ENCODE measurements at places on chromosomes 4 and X.

DNA sequence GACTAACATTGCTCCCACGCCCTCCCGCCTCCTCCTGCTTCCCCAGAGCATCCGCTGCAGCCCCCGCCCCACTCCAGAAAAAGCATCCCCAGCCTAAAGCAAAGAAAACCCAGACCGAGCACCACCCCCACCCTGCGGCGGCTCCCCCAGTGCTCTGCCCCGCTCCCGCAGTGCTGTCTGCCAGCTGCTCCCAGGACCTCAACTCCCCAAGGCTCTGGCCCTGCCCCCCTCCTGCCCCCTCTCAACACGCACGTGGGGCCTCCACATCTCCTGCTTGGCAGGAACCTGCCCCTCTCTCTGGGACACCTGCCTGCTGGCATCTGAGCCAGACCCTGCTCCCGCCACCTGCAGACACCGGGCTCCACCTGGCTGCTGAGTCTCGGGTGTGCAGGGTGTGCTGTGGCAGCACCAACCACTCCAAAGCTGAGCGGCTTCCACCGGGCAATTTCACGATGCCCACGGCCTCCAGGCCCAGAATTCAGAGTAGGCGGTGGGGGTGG, 79.4 kb downstream of the FAM53A start:
- no peak for DNase-seq

DNA sequence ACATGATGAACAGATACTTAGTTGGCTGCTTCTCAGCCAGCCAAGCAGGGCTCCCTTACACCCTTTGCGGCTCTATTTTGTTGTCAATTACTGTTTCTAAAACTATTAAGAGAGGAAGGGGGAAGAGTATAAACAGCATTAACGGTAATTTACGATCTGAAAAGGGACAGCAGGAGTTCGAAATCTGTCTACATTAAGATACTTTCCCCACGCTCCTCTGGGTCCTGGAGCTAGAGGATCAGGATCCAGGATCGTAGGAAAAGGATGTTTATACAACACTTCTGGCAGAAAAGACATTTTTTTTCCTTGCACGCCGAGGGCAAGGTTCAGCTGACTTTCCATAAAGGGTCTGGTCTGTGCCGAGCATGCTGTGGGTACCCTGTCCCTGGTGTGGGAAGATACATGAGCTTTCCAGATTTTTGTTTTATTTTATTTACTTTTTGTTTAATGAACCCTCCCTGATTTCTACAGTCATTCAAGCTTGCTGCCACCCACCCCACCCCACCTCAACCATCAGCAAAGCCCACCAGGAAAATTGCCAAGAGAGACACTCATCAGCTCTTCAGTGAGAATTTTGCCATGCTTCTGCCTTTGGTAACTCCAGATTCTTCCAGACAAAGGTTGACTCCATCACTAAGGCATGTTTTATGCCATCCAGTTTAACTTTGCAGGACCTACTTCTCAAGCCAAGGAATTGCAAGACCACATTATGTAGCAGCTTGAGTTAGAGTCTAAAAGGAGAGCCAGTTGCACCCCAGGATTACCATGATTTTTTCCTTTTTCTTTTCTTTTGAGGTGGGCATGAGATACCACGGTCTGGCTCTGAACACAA, 188.1 kb downstream of the QDPR start:
- no peak for DNase-seq

- no peak for DNase-seq
These were observed 513.8 kb upstream of the FAM241A start for GRCh38 chr4:111631215-111631999.

GRCh38 chrX:97102938-97103337, 219.2 kb downstream of the RPA4 start:
- no peak for DNase-seq

- peak; percentile 14 for DNase-seq
These were observed 1754.1 kb downstream of the C4orf33 start for GRCh38 chr4:130850019-130850524.

- DNase-seq, result no peak
These were observed 7.6 kb downstream of the SLC2A9 start for GRCh38 chr4:10013722-10014121.

- DNase-seq, result no peak
These were observed 1709.4 kb downstream of the ARAP2 start for GRCh38 chr4:34534916-34535315.

DNA sequence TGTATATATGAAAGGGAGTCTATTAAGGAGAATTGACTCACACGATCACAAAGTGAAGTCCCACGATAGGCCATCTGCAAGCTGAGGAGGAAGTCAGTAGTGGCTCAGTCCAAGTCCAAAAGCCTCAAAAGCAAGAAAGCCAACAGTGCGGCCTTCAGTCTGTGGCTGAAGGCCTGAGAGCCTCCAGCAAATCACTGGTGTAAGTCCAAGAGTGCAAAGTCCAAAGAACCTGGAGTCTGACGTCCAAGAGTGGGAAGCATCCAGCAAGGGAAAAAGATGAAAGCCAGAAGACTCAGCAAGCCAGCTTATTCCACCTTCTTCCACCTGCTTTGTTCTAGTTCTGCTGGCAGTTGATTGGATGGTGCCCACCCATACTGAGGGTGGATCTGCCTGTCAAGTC, 104.1 kb downstream of the IL1RAPL2 start:
- DNase-seq, result no peak

DNA sequence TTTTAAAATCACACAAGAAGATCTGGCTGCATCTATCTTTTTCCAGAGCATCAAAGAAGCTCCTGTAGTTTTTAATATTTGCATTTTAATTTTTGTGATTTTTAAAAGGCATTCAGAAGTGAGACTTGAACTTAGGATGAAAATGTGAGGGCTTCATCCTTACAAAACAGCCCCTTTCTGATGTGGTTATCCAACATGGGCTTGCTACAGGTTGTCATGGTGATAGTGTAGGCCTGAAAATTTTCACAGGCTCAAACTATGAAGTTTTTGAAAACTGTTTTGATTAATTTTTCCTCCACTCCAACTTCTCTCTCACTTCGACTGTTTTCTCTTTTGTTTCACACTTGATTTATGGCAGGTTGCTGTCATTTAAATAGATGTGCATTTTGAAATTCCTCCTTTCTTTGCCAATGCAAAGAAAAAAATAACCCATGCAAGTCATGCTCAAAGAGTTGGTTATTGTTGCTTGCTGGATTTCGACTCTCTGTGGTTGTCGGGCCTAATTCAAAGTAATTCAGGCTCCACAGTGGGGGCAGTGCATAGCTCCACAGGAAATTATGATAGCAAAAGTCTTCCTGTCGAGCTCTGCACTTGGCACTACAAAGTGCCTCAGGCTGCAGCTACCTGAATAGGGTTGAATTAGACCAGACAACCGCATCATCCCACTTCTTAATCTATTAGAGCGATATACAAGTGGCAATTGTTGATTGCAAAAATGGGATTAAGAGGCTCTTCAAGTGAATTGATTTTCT, 201.0 kb upstream of the GPR101 start:
- DNase-seq, result no peak

DNA sequence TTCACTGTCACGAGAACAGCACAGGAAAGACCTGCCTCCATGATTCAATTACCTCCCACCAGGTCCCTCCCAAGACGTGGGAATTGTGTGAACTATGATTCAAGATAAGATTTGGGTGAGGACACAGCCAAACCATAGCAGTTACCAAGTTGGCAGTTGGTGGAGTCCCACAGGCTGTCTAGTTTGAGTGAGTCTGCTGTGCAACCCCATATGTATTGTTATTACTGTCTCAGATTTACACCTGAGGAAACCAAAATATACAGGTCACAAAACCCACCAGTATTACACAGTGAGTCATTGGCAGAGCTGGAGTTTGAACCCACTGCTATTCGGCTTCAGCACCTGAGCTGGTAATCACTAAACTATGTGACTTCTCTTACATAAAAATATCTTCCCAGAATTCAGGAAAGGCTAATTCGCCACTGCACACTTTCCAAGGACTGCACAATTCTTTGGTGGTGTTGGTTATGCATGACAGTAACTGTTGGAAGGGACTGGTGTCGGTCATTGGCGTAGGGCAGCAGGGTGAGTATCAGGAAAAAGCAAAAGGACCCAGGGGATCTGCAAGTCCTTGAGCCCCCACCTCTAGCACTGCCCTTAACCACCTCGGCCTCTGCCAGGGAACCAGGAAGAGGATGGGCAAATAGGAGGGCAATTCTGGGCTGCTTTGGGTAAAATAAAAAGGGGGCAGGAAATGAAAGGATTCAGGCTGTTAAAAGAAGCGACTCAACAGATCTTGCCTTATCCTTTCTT, 110.1 kb downstream of the USP46 start:
- DNase-seq, result no peak

GRCh38 chr4:125346616-125347015, 31.9 kb downstream of the FAT4 start:
- DNase-seq, result no peak

DNA sequence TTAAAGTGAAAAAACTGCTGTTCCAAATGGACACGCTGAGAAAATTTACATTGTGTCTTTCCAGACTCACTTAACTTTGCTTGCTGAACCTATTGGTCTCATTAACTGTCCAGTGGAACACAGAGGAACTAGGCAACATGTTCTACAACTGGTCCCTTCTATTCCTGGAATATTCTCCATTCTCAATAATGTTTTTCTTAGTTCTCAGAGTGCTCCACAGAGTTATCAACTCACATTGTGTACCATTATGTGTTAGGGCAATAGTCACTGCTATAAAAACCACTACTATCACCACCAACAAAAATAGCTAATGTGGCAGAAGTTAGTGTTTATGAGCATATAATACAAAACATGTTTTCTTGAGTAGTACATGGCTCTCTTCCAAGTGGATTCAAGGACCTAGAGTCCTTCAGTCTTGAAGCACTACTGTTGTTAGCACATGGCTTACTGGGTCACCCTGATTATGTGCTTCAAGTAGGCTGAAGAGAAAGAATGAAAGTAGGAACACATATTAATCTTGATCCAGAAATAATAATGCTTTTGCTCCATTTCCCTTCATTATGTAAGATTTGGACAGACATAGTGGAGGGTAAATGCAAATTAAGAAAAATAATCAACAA, 865.3 kb upstream of the HS3ST1 start:
- DNase-seq, result no peak

DNA sequence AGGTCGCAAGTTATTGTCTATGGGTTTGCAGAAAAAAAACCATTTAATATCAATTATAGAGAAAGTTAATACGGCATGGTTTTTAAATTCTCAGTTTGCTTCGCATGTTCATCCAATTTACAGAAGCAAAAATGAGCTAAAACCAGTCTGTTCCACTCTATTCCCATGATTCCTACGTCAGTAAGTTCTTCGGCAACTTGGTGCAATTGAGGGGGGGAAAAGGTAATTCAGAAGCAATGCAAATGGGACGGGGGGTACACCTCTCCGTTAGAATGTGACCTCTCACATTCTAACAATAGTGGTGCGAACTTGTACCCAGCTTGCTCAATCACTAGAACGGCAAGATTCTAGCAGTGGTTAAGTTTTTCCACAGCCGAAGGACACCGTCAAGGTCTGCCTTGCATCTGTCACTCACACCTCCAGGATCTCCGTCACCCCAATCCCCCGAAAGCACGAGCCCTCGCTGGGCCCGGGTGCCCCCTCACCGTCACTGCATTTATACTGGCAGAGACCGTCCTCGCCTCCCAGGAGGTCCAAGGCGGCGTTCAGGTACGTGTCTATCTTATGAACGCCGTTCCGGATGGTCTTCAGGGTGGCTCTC, 653 bp downstream of the PLA2G12A start:
- DNase-seq, result no peak

GRCh38 chr4:119233750-119234149, 21.2 kb downstream of the USP53 start:
- no peak for DNase-seq

DNA sequence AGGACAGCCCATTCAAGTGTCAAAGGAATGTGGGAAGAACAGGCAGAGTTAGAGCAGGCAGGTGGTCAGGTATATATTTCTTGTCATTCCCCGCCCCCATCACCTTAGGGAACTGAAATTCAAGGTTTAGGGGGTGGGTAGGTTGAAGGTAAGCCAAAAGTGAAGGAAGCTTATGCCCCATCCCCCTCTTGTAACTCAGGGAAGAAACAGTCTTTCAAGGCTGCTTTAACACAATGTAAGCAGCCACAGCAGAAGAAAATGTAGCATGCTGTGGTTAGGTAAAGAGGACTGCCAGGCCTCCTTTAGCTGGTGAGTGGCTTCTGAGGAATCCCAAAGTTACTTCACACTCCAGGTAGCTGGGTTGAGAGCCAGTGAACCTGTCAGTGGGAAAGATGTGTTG, 122.3 kb downstream of the RS1 start:
- no peak for DNase-seq

DNA sequence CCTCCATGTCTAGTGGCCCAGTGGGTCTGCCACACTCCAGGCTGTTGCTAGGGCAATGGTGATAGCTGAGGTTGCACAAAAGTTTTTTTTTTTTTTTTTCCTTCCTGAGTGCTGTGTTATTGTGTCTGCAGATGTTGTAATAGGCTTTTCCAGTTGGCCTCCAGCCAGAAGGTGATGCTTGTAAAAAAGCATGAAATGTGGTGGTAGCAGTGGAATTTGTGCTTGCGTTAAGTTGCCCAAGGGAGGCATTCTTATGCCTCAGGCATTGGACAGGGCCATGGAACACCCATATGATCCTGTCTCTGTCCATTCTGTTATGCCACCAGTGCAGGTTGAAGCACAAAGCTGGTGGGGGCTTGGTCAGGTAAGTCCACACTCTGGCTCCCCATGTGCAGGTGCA, 660.5 kb upstream of the SPANXN1 start:
- peak; percentile 9 for DNase-seq

GRCh38 chrX:28312259-28312658, 275.0 kb upstream of the IL1RAPL1 start:
- no peak for DNase-seq

DNA sequence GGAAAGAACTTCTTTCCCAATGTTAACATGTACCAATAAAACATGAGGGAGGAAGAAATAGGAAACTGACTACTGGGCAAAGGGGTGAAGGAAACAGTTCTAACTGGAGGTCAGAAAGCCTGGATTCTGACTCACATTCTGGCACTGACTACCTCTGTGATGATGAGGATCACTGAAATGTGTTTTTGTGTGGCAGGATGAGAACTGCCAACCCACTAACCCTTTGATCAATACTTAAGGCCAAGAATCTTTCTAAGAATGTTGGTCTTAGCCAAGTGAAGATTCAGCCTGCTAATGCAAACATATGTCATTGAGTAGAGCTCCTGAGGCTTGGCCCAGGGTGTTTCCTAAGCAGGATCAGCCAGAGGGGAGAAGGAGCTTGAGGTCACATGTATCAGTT, 4.6 kb downstream of the ALAS2 start:
- no peak for DNase-seq

GRCh38 chr4:10033191-10033881, 12.0 kb upstream of the SLC2A9 start:
- DNase-seq, result no peak

Measured in fibroblast of the conjunctiva (primary cell).